ENCODE measurements at places on chromosomes 4 and X. TPM values are rescaled to one million over a fixed set of nuclear protein-coding genes. Genes with fewer than 3 reads are reported as not detected.

RBM46 gene
- polyA plus RNA-seq: 0.06 TPM

SATL1 gene
- 0.22 TPM for polyA plus RNA-seq

H2BW2 gene
- not detected for polyA plus RNA-seq

CCNI gene
- 242 TPM for polyA plus RNA-seq

DNA sequence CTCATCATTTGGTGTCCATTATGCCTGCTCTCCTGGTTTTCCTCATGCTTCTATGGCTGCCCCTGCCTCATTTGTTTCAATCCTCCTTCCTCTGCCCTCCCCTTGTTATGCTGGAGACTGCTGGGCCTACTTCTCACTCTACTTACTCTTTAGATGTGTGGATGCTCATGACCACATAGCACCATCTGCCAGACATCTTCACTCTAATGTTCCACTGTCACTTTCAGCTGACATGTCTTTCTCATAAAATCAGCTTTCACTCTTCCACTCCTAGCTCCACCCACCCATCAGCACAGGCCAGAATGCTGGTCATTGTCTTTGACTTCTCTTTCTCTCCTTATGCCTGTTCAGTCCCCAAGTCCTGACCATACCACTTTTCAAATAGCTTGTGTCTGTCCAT lies 86.8 kb downstream of the REPS2 start:
- no peaks in the 10 kb centered on the region for H3K36me3 ChIP-seq
- no peak overlapping the region for H3K4me3 ChIP-seq
- H3K4me1 ChIP-seq: no peaks in the 10 kb centered on the region
- H3K27ac ChIP-seq: no peak overlapping the region

DNA sequence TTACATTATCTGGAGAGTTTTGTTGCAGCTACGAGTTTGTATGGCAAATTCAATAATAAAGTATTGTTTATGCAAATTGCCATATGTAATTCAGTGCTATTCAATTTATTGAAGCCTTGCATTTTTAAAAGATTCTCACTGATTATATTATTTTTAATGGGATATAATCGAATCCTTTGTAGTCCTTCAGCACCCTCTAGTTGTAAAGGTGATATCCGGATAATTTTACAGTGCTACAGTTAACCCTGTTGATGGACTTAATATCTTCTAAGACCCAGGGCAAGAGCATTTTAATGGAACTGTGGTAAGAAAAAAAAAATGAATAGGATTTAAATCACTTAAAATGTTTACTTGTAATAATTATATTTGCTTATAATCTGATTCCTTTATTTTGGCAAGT lies 48.5 kb upstream of the GRIA2 start:
- no peaks in the 10 kb centered on the region for H3K36me3 ChIP-seq
- H3K4me3 ChIP-seq: no peak overlapping the region

- H3K27ac ChIP-seq: peak overlapping the region; percentile 90
- peak overlapping the region; percentile 65 for H3K4me3 ChIP-seq
- H3K4me1 ChIP-seq: peaks cover 15% of the 10 kb centered on the region
- peaks cover 21% of the 10 kb centered on the region for H3K36me3 ChIP-seq
Measured at GRCh38 chr4:1347410-1347864, 429 bp downstream of the UVSSA start.

DNA sequence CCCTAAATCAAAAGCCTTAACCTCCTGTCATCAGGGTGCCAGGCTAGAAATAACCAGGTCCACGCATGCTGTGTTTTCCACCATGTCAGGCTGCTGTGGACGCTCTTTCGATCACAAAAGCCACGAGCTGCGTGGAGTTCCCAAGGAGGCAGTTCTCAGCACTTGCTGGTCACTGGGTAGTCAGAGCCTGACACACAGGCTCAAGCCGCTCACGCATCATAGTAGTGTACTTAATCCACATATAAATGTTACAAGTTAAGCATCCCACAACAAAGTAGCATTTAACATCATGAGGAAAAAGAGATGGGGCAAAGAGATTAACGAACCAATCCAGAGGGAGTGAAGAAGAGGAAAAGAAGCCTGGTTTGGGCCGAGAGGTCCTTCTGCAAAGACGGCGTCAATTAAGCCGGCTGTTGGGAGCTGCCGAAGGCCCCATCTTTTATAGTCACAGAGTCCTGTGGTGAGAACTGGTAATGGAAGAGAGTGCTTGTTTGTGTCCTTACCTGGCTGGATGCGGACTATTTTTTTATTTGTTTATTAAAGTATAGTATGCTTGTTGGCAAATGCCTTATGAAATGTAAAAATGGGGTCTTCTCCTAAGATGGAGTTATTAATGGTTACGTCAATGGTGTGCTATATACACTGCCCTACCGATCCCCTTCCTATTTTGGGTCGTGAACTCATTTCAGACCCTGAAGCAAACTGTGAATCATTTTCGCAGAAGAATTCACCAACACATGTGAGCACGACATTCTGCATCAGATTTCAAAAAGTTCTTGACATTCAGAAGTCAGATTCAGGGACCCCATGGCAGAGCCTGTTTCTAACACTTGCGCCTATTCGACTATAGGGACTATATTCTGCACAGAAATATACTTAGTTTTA lies 675 bp downstream of the PRIMPOL start:
- H3K36me3 ChIP-seq: peaks cover 4% of the 10 kb centered on the region
- no peaks in the 10 kb centered on the region for H3K27me3 ChIP-seq
- peaks cover 31% of the 10 kb centered on the region for H3K4me1 ChIP-seq
- DNase-seq: peak; percentile 38
- H3K4me3 ChIP-seq: peak overlapping the region; percentile 93
- peak overlapping the region; percentile 98 for H3K27ac ChIP-seq

DNA sequence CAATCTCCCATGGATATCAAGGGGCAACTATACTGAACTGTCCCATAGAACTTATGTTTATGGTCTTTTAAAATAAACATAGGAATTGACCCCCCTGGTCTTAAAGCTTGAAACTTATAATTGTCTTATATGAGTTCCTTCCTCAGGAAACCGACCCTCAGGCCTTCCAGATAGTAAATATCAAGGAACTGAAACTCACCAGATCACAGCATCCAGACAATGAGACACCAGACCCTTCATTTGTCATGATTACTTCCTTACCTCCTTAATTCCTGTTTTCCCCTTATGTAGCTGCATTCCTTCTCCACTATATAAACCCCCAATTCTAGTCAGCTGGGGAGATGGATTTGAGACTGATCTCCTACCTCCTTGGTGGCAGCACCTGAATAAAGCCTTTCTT lies 94.8 kb upstream of the GRPR start:
- no peak for DNase-seq
- H3K4me3 ChIP-seq: no peak overlapping the region
- no peaks in the 10 kb centered on the region for H3K36me3 ChIP-seq
- no peaks in the 10 kb centered on the region for H3K27me3 ChIP-seq

- no peak for DNase-seq
- H3K4me3 ChIP-seq: no peak overlapping the region
- H3K27ac ChIP-seq: no peak overlapping the region
- H3K36me3 ChIP-seq: no peaks in the 10 kb centered on the region
Measured at GRCh38 chr4:41509451-41509866, 28.5 kb upstream of the LIMCH1 start.

- H3K4me1 ChIP-seq: no peaks in the 10 kb centered on the region
- no peaks in the 10 kb centered on the region for H3K27me3 ChIP-seq
- H3K36me3 ChIP-seq: no peaks in the 10 kb centered on the region
- DNase-seq: peak; percentile 9
Measured at GRCh38 chr4:96354036-96354712, 514.3 kb downstream of the PDHA2 start.

GRCh38 chr4:40165916-40166315 lies 30.9 kb upstream of the RHOH start:
- H3K36me3 ChIP-seq: peaks cover 13% of the 10 kb centered on the region
- no peak overlapping the region for H3K27ac ChIP-seq
- H3K4me3 ChIP-seq: no peak overlapping the region

DNA sequence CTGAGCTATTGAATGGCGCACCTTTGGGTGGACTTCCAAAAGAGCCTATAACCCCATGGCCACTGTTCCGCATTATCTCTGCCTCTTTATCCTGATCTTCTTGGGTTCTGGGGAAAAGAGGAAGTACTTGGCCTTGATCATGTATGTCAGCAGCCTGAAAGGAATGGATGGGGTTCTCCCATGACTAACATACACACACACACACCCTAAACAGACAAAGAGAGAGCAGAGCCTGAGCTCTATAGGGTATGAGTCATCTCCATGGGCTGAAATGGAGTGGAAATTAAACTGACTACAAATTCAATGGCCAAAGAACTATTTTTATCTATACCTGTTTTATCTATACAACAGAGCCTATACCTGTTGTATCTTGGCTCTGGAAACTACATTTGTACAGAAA lies 141.5 kb upstream of the MTMR8 start:
- H3K4me3 ChIP-seq: no peak overlapping the region
- H3K27me3 ChIP-seq: no peaks in the 10 kb centered on the region
- H3K36me3 ChIP-seq: no peaks in the 10 kb centered on the region
- DNase-seq: no peak

DNA sequence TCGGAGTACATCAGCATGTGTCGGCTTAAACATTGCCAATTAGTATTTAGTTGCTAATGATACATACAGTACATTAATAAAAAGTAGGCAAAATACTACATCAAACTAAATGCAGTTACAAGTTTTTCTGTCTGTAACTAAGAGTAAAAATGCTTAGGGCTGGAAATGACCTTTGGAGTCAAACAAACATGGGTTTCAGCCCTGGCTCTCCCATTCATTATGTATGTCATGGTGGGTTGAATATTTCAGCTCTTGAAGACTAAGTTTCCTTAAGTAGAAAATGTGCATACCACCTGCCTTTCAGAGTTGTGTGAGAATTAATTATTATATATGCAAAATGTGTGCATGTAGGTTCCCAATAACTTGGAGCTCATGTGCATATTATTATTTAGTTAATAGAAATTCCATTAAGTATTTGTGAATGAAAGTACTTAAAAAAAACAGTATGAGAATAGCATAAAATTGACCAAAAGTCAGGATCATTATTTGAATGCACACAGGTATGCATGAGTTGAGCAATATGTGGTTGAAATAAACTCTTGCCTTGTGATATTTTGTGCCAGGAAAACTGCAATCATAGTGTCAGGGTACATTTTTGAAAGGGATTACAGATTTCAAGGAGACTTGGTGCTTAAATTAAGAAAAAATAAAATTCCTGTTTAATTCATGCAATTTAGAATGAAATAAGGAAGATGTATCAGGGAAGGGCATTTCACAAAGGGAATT lies 2048.7 kb downstream of the PCDH7 start:
- H3K4me3 ChIP-seq: no peak overlapping the region
- peak overlapping the region; percentile 19 for H3K27ac ChIP-seq
- no peaks in the 10 kb centered on the region for H3K36me3 ChIP-seq
- no peaks in the 10 kb centered on the region for H3K27me3 ChIP-seq
- peak; percentile 27 for DNase-seq

Measured in large intestine (tissue), 12 donors.